ENCODE measurements at places on chromosomes 6 and 20. TPM values are rescaled to one million over a fixed set of nuclear protein-coding genes. Genes with fewer than 3 reads are reported as not detected.

The RIMS4 gene
- total RNA-seq = 2.1 TPM

The CD109 gene
- total RNA-seq = 1.6 TPM

The TNF gene
- 3.0 TPM for total RNA-seq

The LY6G5C gene
- 1.2 TPM for total RNA-seq

The MSH5 gene
- total RNA-seq = 16.0 TPM

The CST2 gene
- not detected for total RNA-seq

The ORC3 gene
- 26.0 TPM for total RNA-seq

The VGLL2 gene
- not detected for total RNA-seq

The GHRH gene
- total RNA-seq = not detected

The WFDC10B gene
- not detected for total RNA-seq

All from ovary (tissue), 10 donors.